ENCODE measurements at places on chromosomes 4 and X. TPM values are rescaled to one million over a fixed set of nuclear protein-coding genes. Genes with fewer than 3 reads are reported as not detected.

FREM3 gene
- total RNA-seq, result not detected

TKTL1 gene
- total RNA-seq, result 1.1 TPM

EGFL6 gene
- total RNA-seq, result 0.13 TPM

ADGRG4 gene
- total RNA-seq, result not detected

XG gene
- total RNA-seq, result 40.7 TPM

DOCK11 gene
- 4.6 TPM for total RNA-seq

PCDH18 gene
- total RNA-seq, result 4.4 TPM

TMEM156 gene
- 0.52 TPM for total RNA-seq

RHOXF1 gene
- total RNA-seq, result not detected

RBMX gene
- 343 TPM for total RNA-seq

GUCY1A1 gene
- 12.9 TPM for total RNA-seq

LUZP4 gene
- not detected for total RNA-seq

KCNE5 gene
- 0.32 TPM for total RNA-seq

SLC25A4 gene
- 17.3 TPM for total RNA-seq

ODAM gene
- not detected for total RNA-seq

GRCh38 chrX:44747969-44748368 is 95.9 kb upstream of the DUSP21 start:
- no peak for DNase-seq

- DNase-seq, result no peak
Measured at GRCh38 chrX:48598614-48599013, 1.3 kb downstream of the WDR13 start.

GRCh38 chr4:119477412-119478053 is 151.1 kb downstream of the PDE5A start:
- no peak for DNase-seq

DNA sequence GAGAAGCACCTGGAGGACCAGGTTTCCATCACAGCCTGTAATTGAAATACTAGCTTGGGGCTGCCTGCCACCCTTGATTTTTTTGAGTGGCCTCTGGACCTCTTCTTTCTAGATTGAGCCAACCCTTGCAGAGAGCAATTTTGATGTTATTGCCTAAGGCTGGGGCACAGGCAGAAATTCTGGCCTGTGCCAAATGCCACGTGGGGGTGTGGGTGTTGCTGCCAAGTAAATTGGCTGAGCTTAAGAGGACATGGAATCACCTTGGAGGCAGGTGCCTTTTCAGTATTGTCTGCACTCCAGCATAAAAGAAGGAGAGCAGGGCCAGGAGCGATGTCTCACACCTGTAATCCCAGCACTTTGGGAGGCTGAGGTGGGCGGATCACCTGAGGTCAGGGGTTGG is 286.1 kb upstream of the PRPS2 start:
- no peak for DNase-seq

- DNase-seq, result no peak
Measured at GRCh38 chrX:112696481-112696880, 16.7 kb upstream of the LHFPL1 start.

DNA sequence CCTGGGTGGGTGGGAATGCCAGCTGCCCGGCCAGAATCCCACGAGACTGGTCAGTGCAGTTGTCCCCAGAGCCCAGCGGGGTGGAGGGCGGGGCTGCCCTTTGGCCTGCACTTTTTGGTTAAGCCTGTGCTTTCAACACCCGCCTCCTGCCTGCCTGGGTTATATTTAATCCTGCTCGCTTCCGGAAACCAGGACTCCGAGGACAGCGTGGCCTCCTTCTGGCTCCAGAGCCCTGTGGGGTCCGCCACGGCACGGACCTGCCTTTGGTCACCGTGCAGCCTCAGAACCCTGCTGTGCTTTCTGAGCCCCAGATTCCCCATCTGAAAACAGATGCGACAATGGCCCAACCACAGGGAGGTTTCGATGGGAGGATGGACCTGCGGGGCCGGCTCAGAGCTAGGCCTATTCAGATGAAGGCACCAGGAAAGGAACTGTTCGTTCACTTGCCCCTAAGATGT is 29.4 kb upstream of the KIAA0232 start:
- no peak for DNase-seq

GRCh38 chr4:24613502-24613901 is 29.1 kb upstream of the DHX15 start:
- DNase-seq, result no peak

- DNase-seq, result no peak
Measured at GRCh38 chr4:18572481-18572880, 550.9 kb upstream of the LCORL start.

- DNase-seq, result no peak
Measured at GRCh38 chrX:14051416-14051815, 21.7 kb upstream of the GEMIN8 start.

GRCh38 chr4:16569790-16570189 is 328.7 kb downstream of the LDB2 start:
- DNase-seq, result no peak

GRCh38 chr4:26346203-26346620 is 25.4 kb downstream of the RBPJ start:
- DNase-seq, result no peak

DNA sequence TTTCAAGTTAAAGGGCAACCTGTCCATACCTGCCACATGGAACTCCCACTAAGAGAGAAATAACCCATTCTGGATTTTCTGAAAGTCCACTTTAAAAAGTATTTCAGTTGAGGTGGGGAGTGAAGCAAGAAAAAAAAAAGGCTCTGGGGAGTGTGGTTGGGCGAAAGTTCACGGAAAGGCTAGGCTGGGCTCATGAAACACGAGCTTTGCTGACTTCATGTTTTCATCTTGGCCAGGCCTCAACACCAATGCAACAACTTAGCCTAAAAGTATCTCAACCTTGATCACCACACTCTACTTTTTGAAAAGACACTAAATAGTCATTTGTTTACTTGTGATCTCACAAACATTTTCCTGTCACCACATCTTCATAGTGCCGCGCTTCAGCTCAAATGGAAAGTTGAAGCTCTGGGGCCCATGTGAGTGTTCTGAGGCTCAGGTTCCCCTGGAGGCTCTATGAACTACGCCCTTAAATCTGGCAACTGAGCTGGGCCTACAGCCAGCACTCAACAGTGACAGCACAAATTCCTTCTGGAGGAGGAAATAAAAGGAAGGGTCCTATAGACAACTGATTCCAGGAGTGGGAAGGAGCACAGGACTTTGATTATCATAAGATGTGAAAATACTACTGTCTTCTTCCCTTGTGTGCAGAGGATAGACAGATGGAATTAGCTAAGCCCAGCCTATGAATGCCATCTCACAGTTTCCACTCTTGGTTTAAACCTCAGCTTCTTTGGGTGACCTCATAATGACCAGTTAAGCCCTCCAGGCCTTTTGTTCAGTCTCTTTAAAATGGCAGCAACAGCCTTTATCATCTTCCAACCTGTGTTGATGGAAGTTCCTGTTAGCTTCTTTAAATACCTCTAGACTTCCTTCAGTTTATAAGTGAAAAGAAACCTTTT is 5.1 kb downstream of the CD40LG start:
- DNase-seq, result no peak

- no peak for DNase-seq
Measured at GRCh38 chr4:165133150-165133549, 20.5 kb upstream of the TMEM192 start.

GRCh38 chr4:136939781-136940180 is 592.5 kb downstream of the PCDH18 start:
- DNase-seq, result no peak

- no peak for DNase-seq
Measured at GRCh38 chrX:30981968-30982367, 89.9 kb downstream of the FTHL17 start.

DNA sequence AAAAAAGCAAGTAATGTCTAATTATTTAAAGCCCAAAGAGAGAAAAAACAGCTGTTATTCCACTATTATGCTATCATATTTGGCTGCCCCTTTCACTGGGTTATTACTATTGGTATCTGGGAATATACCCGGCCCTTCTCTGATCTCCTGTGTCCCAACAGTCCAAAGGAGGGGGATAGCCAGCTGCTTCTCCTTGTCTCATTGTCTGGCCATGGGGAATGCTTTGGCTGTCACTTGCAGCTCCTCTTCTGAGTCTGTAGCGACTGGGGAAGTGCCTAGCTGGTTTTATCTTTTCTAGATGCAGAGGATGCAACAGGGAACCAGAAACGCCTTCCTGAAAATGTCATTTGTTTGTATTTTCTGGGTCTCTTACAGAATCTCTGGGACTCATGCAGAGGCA is 33.9 kb downstream of the MGARP start:
- DNase-seq, result no peak

GRCh38 chr4:6439120-6439762 is 33.2 kb downstream of the PPP2R2C start:
- DNase-seq, result no peak

- DNase-seq, result no peak
Measured at GRCh38 chrX:2694914-2695267, 3.8 kb downstream of the CD99 start.

- no peak for DNase-seq
Measured at GRCh38 chrX:133056341-133056740, 40.6 kb downstream of the USP26 start.

DNA sequence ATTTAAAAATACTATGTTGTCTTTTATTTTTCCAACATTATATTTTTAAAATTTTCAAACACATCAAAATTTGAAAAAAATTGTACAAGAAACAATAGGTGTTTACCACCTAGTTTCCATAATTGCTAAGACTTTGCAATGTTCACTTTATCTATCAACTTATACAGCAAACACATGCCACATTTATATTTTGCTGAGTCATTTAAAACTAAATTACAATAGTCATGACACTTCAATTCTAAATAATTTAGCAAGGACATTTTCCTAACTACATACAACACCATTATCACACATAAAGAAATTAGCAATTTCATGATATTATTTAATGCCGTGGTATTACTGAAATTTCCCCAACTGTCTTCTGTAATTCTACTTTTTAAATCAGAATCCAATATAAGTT is 600.4 kb upstream of the CPXCR1 start:
- no peak for DNase-seq

DNA sequence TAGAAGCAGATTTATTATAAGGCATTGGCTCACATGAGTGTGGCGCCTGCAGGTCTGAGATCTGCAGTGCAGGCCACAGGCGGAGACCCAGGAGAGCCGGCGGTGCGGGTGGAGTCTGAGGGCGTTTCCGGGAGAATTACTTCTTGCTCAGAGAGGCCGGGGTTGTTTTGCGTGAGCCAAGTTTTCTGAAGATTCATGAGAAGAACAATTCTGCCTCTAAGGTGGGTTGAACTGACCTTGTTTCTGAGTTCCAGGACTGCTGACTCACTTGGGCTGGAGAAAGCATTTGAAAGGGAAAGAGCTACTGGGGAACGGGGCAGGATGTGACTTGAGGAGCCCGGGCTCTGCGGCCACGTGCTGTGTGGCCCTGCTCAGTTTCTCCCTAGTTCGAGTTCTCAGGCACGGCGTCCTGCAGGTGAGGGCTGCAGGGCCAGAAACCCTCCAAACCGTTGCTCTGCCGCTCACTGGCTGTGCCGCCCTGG is 36.7 kb upstream of the SORCS2 start:
- no peak for DNase-seq

GRCh38 chr4:2085496-2085901 is 26.4 kb downstream of the NAT8L start:
- DNase-seq, result no peak

- no peak for DNase-seq
Measured at GRCh38 chr4:6586715-6587325, 11.8 kb downstream of the MAN2B2 start.

DNA sequence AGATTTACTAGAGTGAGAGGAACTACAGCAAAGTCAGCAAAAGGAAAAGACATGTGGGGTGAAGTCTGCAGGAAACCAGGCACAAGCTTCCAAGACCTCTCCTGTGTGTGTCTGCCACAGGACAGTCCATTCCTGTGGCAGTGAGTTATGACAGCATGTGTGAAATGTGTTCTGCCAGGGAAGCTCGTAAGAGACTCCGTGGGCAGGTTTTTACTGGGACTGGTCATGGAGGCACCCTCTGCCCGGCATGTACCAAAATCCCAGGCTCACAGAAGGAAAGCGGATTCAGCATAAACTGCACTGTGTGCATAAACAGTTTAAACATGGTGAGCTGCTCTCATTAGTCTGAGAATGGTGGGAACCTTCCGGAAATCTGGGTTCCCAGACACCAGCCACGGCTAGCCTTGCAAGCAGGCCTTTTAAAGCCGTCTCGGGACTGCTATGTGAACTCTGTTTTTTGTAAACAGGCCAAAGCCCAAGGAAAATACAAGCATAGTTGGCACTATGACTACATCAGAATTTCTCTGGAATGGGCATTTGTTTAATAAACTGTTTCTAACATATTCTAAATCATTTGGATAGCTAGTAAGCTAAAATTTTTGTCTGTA is 288.5 kb downstream of the TENM3 start:
- no peak for DNase-seq

GRCh38 chr4:6086846-6087245 is 68.6 kb upstream of the C4orf50 start:
- DNase-seq, result no peak

- DNase-seq, result no peak
Measured at GRCh38 chr4:145935253-145936141, 3.1 kb downstream of the ZNF827 start.

GRCh38 chrX:54980334-54980733 is 13.7 kb downstream of the PFKFB1 start:
- DNase-seq, result no peak

DNA sequence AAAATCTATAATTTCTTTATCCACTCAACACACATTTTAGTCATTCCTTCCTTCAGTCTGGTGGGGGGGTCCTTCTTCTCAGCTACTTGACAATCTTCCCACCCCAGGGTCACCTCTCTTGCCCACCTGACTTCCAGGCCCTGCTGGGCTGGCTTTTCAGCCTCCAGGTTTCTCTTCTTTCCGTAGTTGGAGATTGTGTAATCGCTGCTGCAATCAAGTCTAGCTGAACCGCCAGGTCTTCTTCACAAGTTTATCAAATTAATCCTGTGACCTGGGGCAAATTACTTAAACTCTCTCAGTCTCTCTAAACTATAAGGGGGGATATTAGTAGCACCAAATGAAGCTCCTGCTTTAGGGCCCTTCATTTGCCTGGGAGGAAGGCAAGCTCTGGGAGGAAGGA is 102.9 kb upstream of the TNIP3 start:
- DNase-seq, result no peak

GRCh38 chr4:160265014-160265413 is 1162.1 kb downstream of the RAPGEF2 start:
- DNase-seq, result no peak

GRCh38 chr4:94534401-94535312 is 82.9 kb downstream of the PDLIM5 start:
- no peak for DNase-seq
